Fibroblast of skin of scalp (primary cell): ENCODE measurements at places on chromosomes 2 and 18.

DNA sequence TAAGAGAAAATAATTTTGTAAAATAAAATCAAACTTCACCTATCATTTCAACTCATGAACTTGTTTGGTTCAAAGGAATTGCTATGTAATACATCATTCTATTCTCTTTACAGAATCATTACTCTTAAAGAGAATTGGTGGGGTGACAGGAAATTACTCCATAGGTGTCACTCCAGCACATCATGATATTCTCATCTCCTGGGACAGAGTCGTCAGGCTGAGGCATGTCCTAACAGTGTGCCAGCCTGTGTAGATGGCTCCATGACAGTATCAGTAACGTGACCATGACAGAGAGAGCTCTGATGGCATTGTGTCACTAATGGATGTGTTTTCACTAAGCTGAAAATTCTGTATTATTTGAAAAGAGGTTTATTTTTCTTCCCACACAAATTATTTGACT is 13.9 kb downstream of the SPATS2L start:
- DNase-seq = no peak

GRCh38 chr2:23268467-23269263 is 116.3 kb upstream of the KLHL29 start:
- DNase-seq = peak; percentile 70

GRCh38 chr18:71682591-71682990 is 861.6 kb downstream of the CBLN2 start:
- no peak for DNase-seq

DNA sequence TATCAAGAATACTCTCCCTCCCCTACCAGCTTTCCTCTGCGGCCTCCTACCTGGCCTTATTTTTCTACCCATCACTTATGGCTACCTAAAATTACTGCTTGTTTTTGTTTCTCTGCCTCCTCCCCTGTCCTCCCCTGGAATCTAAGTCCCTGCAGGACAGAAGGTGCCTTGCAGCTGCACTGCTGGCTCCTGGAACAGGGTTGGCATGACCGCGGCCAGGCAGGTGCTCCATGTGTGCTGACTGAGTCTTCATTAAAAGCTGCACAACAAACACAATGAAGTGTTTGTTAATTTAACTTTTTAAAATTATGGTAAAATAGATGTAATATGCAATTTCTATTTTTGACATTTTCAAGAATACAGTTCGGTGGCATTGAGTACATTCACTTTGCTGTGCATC is 171.9 kb upstream of the FHL2 start:
- no peak for DNase-seq

GRCh38 chr2:108969856-108970255 is 19.2 kb downstream of the EDAR start:
- DNase-seq = no peak

GRCh38 chr2:230412846-230413245 is 3.2 kb upstream of the SP100 start:
- DNase-seq = no peak

GRCh38 chr18:58247363-58247834 is 203.4 kb downstream of the NEDD4L start:
- DNase-seq = peak; percentile 12

DNA sequence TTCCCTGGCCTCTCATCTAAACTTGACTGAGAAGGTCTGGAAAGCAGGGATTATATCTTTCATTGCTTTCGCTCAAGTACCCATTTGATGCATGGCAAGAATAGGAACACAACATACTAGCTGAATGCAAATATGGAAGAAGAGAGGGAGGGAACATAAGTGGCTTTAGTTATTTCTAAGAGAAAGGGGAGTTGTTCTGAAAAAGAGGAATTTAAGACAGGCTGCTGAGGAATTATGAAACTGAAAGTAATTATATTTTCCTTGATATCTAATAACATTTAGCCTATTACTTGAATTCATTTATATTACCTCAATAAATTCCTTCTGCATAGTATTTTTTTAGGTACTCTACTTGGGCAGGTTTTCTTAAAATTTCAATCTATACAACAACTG is 105.8 kb upstream of the TTN start:
- DNase-seq = no peak

DNA sequence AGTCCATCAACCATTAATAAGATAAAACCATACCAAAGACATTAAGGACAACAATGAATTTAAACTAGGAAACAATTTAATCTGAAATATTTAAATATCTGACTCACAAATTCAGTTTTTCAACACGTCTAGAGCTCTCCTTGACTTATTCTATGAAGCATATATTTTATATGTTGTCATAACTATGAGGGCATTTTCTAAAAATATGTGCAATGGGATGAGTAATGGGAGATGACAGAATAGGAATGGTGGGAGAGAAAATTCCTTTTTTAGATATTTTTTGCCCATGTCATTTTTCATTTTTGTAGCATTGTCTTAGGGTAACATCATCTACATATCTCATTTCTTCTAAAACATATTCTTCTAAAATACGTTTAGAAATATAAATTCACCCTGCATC is 79.2 kb upstream of the CDH2 start:
- DNase-seq = peak; percentile 79

GRCh38 chr2:152462779-152463178 is 127.8 kb downstream of the FMNL2 start:
- DNase-seq = no peak

DNA sequence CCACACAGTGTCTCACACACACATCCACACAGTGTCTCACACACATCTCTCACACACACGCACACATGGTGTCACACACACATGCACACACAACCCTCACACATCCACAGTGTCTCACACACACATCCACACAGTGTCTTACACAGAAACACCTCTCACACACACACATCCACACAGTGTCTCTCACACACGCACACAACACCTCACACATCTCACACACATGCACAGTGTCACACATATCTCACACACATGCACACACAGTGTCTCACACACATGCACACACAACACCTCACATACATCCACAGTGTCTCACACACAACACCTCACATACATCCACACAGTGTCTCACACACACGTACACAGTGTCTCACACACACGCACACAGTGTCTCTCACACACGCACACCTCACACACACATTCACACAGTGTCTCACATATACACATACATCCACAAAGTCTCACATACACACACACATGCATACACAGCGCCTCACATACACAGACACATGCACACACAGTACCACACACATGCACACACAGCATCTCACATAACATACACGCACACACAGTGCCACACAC is 473.9 kb upstream of the HS6ST1 start:
- DNase-seq = no peak

DNA sequence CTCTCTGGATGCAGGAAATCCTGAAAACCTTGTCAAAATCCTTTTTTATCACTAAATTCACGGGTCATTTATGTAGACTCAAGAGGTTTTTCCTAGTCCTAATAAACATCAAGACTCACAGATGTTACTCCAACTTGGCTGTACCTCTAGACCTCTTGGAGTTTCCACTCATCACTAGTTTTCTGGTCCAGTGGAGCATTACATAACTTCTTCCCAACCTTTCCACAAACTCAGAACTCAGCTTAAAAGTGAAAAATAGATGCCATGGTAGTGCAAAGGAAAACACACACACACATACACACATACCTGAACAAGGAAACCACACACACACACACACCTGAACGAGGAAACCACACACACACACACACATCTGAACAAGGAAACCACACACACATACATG is 807.2 kb downstream of the LRP1B start:
- no peak for DNase-seq

DNA sequence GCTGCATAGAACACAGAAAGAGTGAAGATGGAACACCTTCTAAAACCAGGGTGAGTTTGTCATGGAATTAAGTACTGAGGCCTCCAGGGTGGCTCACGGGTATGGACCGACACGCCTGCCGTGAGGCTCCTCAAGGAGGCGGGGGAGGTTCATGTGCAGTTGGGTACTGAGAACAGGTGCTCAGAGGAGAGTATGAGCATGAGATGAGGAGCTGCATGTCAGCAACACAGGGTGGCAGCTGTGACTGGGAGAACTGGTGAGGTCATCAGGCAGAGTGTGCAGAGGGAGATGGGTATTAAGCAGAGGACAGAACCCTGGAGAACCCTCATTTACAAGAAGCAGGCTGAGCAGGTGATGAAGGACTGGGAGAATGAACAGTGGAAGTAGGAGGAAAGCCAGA is 63.2 kb upstream of the KLHL29 start:
- DNase-seq = no peak

- DNase-seq = no peak
Measured at GRCh38 chr18:7523772-7524171, 43.3 kb upstream of the PTPRM start.

- DNase-seq = peak; percentile 5
Measured at GRCh38 chr2:151518802-151519201, 109.1 kb downstream of the RIF1 start.

- no peak for DNase-seq
Measured at GRCh38 chr2:163455815-163456214, 280.0 kb downstream of the FIGN start.

GRCh38 chr2:129794116-129794515 is 185.3 kb upstream of the RAB6C start:
- DNase-seq = no peak

DNA sequence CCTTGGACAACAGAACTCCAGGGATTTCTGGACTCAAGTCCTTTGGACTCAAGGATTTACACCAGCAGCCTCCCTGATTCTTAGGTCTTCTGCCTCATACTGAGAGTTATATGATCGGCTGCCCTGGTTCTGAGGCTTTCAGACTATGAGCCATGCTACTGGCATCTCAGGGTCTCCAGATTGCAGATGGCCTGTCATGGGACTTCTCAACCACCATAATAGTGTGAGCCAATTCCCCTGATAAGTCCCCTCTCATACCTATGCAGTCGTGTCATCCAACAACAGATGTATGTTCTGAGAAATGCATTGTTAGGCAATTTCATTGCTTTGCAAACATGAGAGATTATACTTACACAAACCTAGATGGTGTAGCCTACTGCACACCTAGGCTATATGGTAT is 61.4 kb upstream of the MSTN start:
- DNase-seq = peak; percentile 51

DNA sequence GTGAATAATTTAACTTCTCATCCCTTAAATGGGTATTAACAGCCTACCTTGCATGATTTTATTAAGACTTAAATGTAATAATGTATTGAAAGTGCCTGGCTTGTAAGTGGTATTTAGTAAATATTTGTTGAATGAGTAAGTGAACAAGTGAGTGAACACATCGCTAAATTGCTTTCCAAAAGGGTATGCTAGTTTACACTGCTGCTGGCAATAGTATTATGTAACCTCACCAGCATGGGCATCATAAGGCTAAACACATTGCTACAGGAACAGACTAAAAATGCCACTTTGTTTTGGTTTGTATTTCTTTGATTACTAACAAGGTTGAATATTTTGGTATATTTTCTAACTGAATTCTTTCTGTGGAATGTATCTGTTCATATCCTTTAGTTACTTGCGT is 9.8 kb downstream of the WDR43 start:
- peak; percentile 13 for DNase-seq

DNA sequence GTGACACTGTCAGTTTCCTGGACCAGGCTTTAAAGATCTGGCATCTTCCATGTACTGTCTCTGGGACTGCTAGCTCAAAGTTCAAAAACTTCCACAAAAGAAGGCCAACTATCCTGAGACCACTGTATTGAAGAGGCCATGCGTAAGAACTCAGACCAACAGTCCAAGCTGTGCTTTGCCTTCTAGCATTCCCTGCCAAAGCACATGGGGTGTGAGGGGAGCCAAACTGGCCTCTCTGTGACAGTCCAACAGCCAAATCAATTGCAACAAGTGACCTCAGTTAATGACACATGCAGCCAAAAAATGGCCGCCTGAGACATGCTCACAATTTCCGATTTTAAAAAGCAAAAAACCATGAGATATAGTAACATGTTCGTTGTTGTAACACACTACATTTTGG is 160.3 kb upstream of the CDH19 start:
- no peak for DNase-seq

- peak; percentile 55 for DNase-seq
Measured at GRCh38 chr2:224650815-224651439, 65.2 kb downstream of the CCDC195 start.

DNA sequence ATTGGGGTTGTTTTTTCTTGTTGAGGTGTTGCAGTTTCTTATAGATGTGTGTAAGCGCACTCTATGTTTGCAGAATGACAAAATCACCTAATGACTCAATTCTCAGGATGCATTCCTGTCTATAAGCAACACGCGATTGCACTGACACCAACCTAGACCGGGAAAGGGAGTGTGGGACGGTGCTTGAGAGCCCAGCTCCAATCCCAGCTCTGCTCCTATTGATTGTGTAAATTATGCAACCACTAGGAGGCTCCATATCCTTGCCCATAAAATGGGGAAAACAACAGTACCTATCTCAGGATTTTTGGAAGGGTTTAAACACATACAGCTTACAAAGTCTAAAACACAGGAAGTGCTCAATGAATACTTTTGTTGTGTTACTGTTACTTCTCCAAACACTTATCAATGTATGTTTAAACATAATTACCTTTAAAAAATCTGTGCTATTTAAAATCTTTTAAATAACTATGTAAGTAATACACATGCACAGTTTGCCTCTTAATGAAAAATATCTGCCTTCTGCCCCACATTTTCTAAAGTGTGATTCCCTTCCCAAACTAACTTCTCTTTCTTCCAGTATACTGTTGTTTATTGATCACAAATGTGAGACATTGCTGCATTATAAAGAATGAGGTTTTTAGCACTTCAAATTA is 132.5 kb downstream of the SPHKAP start:
- peak; percentile 24 for DNase-seq

- no peak for DNase-seq
Measured at GRCh38 chr2:217746808-217747207, 256.0 kb downstream of the TNS1 start.

DNA sequence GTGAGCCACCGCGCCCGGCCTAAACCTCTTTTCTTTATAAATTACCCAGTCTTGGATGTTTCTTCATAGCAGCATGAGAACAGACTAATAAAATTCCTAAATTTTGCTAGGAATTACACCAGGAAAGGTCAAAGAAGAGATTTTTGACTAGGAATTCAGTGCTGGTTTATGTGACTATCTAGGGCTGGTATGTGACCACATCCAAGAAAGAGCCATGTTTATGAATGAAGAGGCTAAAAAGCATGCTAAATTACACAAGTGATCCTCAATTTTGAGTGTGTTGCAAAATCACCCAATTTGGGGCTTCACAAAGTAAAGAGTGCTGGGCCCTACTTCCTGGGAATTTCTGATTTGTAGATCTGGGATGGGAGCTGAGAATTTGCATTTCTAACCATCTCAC is 123.6 kb downstream of the CSRNP3 start:
- DNase-seq = peak; percentile 21

- peak; percentile 41 for DNase-seq
Measured at GRCh38 chr2:25996844-25997243, 14.5 kb upstream of the KIF3C start.

- no peak for DNase-seq
Measured at GRCh38 chr2:156955701-156956100, 301.8 kb upstream of the GALNT5 start.

DNA sequence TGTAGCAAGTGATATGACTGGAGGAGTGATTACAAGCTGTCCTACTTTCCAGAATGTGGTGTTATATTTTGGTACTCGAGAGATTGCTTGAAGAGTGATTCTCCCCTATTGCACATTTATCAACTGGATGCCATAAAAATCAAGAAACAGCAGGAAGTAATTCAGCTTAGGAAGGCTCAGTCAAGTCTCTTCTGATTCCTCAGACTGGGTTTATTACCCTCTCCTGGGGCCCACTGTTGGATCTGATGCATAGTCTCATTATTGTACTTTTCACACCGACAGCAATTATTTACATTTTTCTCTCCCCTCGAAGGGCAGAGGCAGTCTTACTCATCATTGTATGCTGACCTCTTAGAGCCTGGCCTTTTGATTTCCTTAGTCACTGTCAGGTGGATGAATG is 9.3 kb downstream of the NOSTRIN start:
- DNase-seq = no peak

GRCh38 chr18:57846258-57846657 is 43.1 kb upstream of the ATP8B1 start:
- peak; percentile 67 for DNase-seq
